ENCODE measurements at places on chromosomes 12 and 14. TPM values are rescaled to one million over a fixed set of nuclear protein-coding genes. Genes with fewer than 3 reads are reported as not detected.

DNA sequence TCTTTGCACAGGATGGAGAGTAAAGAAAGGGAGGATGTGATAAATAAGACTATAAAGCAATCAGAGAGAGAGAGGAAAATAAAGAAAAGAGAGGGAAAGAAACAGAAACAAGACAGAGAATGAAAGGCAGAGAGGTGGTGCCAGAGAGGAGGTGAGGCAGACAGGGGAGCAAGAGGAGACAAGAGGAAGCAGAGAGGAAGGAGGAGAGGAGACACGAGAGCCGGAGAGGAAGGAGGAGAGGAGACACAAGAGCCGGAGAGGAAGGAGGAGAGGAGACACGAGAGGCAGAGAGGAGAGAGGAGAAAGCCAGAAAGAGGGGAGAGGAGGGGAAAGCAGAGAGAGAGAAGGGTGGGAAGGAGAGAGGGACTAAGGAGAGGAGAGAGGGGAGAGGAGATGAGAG lies 125.2 kb downstream of the PAPOLA start:
- H3K27me3 ChIP-seq, result no peaks in the 10 kb centered on the region
- no peak overlapping the region for H3K4me3 ChIP-seq
- H3K36me3 ChIP-seq, result no peaks in the 10 kb centered on the region
- DNase-seq, result no peak
- H3K27ac ChIP-seq, result no peak overlapping the region

DNA sequence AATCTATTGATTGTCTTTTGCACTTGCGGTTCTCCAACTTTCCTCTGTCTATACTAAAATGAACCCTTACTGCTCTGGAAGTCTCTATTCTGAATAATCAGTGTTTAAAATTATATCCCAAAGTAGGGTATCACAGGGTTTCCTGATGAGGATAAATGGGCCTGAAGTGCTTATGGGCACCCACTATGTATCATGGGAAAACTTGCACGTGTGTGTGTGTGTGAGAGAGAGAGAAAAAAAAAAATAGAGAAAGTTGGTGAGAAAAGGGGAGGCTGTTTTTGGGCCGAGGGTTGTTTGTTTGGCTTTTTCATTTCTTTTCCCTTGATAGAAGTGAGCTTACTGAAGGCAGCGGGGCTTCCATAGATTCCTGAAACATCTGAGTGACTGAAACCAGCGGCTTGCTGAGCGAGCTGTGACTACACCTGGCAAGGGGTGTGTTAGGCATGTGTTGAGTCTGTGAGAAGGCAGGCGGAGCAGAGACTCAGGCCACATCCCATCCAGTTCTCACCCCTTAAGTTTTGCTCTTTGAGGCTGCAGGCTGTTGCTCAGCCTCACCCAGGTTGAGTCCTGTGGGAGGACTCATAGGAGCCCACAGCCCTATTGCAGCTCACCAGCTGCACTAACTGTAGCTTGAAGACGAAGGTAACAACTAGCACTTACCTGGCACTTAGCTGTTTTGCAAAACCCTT lies 17.2 kb downstream of the PPFIBP1 start:
- H3K4me3 ChIP-seq, result no peak overlapping the region
- H3K4me1 ChIP-seq, result peaks cover 10% of the 10 kb centered on the region
- no peaks in the 10 kb centered on the region for H3K27me3 ChIP-seq
- no peak overlapping the region for H3K27ac ChIP-seq
- no peaks in the 10 kb centered on the region for H3K36me3 ChIP-seq

DNA sequence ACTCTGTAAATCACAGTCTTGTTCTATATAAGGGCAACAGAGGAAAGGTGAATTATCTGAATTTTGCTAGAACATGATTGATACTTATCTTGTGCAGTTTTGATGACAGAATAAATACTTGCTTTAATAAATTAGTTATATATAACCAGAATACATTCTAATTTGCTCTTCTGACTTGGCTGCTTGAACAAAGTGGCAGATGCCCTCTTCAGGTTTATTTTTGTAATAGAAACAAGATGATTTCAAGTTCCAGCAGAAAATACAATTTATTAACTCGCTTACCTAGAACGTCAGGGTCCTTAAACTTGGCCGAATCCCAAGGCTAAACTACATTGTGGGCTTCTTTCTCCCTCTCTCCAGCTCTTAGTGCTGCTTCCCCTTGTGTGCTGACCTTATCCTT lies 57.6 kb upstream of the SSTR1 start:
- no peaks in the 10 kb centered on the region for H3K36me3 ChIP-seq
- no peak for DNase-seq
- no peak overlapping the region for H3K27ac ChIP-seq
- no peaks in the 10 kb centered on the region for H3K4me1 ChIP-seq
- H3K4me3 ChIP-seq, result no peak overlapping the region
- no peaks in the 10 kb centered on the region for H3K27me3 ChIP-seq

DNA sequence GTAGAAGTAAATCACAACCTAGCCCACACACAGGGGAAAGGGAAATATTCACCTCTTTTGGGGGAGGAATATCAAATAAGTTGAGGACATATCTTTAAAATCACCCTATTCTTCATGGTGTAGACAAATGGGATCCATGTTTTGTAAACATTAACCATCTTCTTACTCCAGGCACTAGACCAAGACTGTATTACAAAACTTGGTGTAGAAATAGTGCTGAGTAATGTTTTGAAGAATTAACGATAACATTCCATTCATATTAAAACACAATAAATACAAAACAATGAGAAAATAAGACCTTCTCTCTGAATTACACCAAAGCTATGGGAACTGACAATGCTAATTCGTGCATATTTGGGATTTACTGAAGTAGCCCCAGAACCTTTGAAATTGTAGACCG lies 633.6 kb downstream of the BCL11B start:
- no peak overlapping the region for H3K4me3 ChIP-seq
- H3K27me3 ChIP-seq, result no peaks in the 10 kb centered on the region
- no peak for DNase-seq
- no peaks in the 10 kb centered on the region for H3K4me1 ChIP-seq
- no peak overlapping the region for H3K27ac ChIP-seq
- H3K36me3 ChIP-seq, result no peaks in the 10 kb centered on the region

DNA sequence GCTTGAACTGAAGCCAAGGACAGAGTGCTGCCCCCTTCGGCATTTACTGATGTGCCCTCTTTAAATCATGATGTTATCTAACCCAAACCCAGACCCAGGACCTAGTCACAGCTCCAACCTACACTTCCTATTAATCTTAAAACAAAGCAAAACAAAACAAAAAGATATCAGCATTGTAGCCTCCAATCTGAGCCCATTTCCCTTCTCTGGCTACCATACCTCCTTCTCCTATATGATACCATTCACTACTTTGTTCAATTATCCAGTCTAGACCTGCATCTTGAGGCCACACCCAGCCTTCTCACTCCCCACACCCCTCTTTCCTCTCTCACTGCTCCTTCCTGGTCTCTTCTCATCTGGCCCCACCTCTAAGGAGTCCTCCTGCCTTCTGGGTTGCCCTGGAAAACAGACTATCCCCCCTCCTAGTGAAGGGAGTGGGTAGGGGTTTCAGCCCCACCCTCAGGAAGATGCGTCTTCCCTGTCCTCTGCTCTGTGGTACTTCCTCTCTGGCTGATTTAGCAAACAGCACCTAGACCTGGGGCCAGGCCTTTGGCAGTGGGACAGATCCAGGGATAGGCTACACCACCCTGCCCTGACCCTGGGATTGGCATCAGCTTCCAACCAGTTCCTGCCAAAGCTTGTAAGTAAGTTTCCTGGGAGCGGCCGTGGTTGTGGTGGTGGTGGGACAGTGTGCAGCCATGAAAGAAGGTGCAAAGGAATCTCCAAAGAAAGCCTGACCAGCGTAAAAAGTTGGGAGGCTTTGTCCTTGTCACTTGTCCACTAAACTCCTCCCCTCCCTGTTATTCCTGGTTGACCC lies 3.3 kb downstream of the LTB4R start:
- H3K4me1 ChIP-seq, result peaks cover 54% of the 10 kb centered on the region
- DNase-seq, result no peak
- H3K27ac ChIP-seq, result no peak overlapping the region
- H3K36me3 ChIP-seq, result no peaks in the 10 kb centered on the region
- H3K27me3 ChIP-seq, result peaks cover 37% of the 10 kb centered on the region

DNA sequence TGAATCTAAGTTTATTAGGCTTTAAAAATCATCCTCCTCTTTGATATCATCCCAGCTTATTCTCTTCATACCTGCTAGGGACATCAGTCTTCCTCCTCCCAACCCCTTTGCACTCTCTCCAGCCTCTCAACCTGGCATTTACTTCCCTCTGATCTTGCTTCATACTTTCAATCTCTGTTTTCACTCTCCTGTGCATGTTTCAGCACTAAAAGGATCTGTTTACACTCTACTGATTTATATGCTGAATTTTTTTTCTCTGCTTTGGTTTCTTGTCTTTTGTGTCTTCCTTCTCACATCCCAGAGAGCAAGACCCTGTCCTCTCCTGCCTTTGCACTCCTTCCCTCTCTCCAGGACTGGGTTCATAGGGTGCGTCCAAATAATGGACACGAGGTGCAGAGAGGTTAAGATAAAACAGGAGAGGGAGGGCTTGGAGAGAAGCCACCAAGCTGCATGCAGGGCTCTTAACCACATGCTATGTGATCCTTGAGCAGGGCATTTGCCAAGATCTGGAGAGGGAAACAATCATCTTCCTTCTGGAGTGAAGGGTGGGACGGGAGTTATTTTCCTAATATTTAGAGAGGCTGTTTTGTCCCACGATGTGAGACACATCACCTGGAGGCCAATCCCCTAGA lies 3.0 kb upstream of the CISTR start:
- peak; percentile 33 for DNase-seq
- H3K4me3 ChIP-seq, result no peak overlapping the region
- H3K36me3 ChIP-seq, result no peaks in the 10 kb centered on the region
- H3K27me3 ChIP-seq, result peaks cover 54% of the 10 kb centered on the region

DNA sequence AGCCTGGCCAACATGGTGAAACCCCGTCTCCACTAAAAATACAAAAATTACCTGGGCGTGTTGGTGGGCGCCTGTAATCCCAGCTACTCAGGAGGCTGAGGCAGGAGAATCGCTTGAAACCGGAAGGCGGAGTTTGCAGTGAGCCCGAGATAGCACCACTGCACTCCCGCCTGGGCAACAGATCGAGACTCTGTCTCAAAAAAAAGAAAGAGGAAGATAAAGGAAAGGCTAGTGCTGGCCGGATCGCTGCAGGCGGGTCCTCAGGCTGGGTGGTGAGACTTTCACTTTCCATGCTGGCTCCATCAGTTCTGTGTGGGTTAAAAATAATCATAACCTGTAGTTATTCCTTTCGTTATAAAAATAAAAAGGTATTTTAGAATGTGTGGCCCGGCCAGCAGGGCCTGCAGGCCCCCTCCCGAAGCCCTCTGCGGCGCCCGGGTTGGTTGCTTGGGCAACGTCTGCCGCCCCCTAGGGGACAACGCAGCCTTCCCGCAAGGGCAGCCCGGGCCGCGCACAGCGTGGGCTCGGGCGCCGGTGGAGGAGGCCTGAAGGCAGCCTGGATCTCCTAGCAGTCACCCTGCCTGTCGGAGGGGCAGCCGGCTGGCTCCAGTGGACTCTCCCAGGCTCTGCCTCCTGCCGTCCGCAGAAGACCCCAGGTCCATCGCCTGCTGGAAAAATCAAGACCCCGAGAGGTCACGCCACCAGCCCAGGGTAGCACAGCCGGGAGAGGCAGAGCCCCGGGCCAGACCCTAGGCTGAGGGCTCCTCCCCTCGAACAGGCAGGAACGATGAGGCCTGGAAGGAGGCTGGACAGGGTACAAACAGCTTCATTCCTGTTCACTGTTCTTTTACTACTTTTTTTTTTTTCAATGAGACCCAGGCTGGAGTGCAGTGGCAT lies 5.0 kb upstream of the SLC25A47 start:
- H3K4me1 ChIP-seq, result peaks cover 13% of the 10 kb centered on the region
- peak overlapping the region; percentile 13 for H3K27ac ChIP-seq
- H3K27me3 ChIP-seq, result no peaks in the 10 kb centered on the region
- H3K36me3 ChIP-seq, result no peaks in the 10 kb centered on the region
- peak overlapping the region; percentile 40 for H3K4me3 ChIP-seq

DNA sequence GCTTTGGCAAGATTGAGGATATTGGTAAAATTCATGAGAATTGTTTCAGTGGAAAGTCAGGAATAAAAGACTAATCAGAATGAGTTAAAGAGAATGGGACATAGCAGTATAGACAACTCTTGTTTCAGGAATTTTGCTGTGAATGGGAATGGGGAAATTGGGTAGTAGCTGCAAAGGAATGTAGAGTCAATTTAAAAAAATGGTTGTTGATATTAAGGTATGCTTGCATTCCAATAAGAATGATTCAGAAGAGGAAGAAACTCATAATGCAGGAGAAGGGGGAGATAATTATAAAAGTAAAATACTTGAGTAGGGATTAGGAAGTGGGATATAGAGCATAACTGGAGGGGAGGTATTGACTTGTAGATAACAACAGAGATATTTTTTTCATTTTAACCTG lies 40.7 kb downstream of the MNAT1 start:
- H3K27ac ChIP-seq, result no peak overlapping the region
- H3K36me3 ChIP-seq, result no peaks in the 10 kb centered on the region
- DNase-seq, result no peak
- H3K27me3 ChIP-seq, result no peaks in the 10 kb centered on the region

DNA sequence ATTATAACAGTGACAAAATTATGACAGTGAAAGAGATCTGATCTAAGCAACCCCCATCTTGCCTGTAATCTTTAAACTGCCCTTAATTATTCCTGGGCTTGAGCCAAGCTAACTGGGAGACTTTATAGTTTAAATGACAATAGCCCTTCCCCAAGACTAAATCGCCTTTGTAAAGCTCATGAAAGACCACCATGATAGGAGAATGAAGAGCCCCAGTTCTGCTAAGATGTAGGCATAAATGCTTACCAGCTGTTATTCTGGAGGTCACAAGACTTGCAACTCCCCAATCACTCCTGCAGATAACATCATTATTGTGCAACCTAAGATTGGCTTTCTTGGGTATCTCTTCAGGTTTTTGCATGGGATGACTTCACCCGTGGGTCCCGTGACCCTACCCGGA lies 599.7 kb downstream of the KCNH5 start:
- no peak overlapping the region for H3K27ac ChIP-seq
- no peaks in the 10 kb centered on the region for H3K36me3 ChIP-seq
- H3K4me3 ChIP-seq, result no peak overlapping the region
- no peaks in the 10 kb centered on the region for H3K4me1 ChIP-seq
- DNase-seq, result no peak

DNA sequence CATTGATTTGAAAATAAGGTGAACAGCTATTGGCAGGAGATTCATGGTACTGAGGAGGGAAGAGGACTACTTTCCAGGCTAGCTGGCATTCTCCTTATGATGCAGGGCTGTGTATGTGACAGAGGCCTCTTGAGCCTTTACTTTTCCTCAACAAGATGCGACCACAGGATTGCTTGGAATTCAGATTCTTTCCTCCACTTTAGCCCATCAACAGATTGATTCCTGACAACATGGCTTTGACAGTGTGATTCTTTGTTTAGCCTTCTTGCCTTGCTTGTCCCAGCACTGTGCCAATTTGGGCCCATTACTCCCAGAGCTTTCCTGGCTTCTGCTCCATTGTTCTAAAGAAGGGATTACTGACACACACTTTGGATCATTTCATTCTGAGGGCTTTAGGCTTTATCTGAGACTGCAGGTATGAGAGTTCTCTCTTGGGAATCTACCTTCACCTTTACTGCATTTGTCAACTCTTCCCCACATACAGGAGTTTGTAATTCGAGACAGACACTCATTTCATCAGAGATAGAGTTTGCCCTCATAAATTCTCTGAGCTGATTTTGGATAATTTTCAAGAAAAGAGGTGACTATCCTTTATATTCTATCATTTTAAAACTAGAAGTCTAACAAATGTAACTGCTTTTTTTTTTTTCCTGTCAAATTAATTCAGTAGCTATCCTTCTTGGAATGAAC lies 206.4 kb upstream of the GZMB start:
- no peak for DNase-seq
- no peak overlapping the region for H3K4me3 ChIP-seq
- no peak overlapping the region for H3K27ac ChIP-seq

GRCh38 chr14:51681411-51681810 lies 29.7 kb downstream of the FRMD6 start:
- no peaks in the 10 kb centered on the region for H3K27me3 ChIP-seq
- H3K36me3 ChIP-seq, result no peaks in the 10 kb centered on the region
- H3K4me3 ChIP-seq, result no peak overlapping the region
- H3K4me1 ChIP-seq, result peaks cover 46% of the 10 kb centered on the region
- no peak overlapping the region for H3K27ac ChIP-seq

The PPFIA2 gene
- total RNA-seq, result 1.8 TPM

The PLA2G1B gene
- not detected for total RNA-seq

The TAS2R8 gene
- total RNA-seq, result not detected

All from stomach (tissue), 19 donors.